Mesothelial cell of epicardium (in vitro differentiated cells): ENCODE measurements at places on chromosomes 6 and 20. TPM values are rescaled to one million over a fixed set of nuclear protein-coding genes. Genes with fewer than 3 reads are reported as not detected.

DNA sequence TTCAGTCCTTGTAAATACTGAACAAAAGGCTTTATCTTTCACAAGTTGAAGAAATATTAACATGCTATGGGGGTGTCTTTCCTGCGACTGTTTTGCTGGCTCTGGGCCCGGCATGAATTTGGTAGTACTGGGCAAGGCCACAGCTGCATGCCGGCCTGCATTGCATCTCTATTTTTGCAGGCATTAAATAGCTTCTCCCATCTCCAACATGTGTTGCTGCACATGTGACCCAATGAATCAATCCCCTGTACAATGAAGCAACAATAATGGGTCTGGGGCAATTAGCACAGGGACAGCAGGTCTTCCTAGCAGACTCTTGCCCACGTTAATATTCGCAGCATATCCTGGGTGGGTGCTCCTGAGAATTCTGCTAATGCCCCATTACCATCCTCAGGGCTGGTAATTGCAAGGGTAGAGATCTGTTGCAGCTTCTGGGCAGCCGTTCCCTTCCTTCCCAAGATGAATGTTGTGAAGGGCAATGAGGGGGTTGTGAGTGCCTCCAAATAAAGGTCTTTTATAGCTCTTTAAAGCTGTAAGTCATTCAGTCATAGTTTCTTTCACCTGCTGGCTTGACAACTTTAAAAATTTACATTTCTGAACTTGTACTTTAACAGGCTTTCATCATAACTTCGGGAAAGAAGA lies 24.3 kb upstream of the CDYL start:
- no peaks in the 10 kb centered on the region for H3K36me3 ChIP-seq
- no peaks in the 10 kb centered on the region for H3K4me1 ChIP-seq
- DNase-seq = no peak

- H3K4me1 ChIP-seq = no peaks in the 10 kb centered on the region
- H3K4me3 ChIP-seq = no peak overlapping the region
- H3K36me3 ChIP-seq = peaks cover 10% of the 10 kb centered on the region
- H3K27me3 ChIP-seq = no peaks in the 10 kb centered on the region
These were observed 32.0 kb upstream of the RNF8 start for GRCh38 chr6:37321516-37322415.

DNA sequence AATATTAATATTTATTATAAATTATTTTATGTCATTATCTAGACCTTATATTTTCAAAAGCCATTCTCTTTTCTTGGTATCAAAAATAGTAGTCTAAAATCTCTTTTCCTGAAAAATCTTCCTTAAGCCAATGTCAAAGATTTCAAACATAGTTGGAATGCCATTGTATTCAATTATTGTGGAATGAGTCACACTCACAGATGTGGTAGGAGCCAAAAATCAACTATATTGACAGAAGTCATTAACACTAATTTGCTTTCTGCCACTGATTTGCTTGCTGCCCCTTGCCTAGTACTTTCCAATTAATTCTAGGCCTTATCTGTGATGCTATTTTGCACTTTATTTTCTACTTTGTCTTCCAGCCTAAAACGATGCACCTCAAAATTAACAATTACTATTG lies 1326.3 kb upstream of the GJE1 start:
- no peak overlapping the region for H3K27ac ChIP-seq
- H3K4me3 ChIP-seq = no peak overlapping the region
- H3K27me3 ChIP-seq = no peaks in the 10 kb centered on the region
- no peak for DNase-seq
- peaks cover 2% of the 10 kb centered on the region for H3K36me3 ChIP-seq

The GRM1 gene
- total RNA-seq = 0.11 to 0.16 TPM in 2 of 3 replicates, not detected in the other

The SNRPB2 gene
- 63.9 to 70.5 TPM (median 65.2 TPM) in 3 replicates for total RNA-seq

The PACRG gene
- 1.6 to 1.9 TPM (median 1.7 TPM) in 3 replicates for total RNA-seq

The PKHD1 gene
- total RNA-seq = 0.02 to 0.04 TPM (median 0.02 TPM) in 3 replicates

The FOXC1 gene
- 49.8 to 52.2 TPM (median 50.5 TPM) in 3 replicates for total RNA-seq
